ENCODE measurements at places on chromosomes 4 and X.

DNA sequence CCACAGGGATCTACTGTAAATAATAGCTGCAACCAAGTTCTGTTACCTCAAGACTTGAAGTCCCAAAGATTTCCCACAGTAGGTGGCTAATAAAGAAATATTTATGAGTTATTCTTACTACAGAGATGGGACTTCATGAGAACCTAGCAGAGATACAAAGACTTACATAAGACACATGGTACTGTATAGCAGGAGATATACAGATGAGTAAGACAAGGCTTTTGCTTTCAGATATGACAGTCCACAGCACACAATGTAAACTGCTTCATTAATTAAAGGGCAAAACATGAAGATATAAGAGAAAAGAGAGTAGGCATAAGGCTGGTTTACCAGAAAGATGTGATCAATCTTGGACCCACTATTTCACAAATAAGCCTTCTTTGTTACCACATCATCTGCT is 6.6 kb downstream of the ANKRD17 start:
- no peak for DNase-seq

DNA sequence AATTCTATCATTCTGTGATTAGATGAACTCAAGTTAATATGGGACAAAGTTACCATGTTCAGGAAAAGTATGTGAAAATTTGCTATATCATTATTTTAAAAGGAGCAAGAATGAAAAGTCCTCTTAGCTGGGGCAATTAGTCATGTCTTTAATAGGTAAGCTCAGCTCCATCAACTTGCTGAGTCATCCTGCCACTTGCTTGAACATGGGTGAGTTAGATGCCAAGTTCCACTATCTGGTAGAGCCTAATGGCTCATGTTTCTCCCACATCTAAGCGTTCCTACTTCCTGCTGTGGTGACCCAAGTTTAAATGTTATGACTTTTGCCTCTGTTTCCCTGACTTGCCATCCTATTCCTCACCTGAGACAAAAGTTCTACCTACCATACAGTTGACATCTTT is 276.8 kb downstream of the ZNF674 start:
- no peak for DNase-seq

- DNase-seq: no peak
Measured at GRCh38 chr4:89356086-89356485, 48.5 kb upstream of the GPRIN3 start.

DNA sequence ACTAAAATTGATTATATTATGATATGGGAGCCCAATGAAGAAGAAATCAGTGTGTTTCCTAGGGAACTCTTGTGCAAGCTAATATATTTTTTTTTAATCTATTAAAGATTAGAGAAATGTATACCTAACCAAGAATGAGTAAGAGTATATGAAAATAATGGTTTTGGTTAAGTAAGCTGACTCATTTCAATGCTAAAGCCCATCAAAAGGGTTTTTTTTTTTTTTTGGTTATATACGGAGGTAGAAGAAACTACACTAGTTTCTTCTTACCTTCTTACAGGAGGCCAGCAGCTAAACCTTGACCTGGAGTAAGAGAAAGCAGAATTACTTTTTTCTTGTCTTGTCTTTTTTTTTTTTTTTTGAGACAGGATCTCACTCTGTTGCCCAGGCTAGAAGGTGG is 27.5 kb downstream of the RUFY3 start:
- no peak for DNase-seq

DNA sequence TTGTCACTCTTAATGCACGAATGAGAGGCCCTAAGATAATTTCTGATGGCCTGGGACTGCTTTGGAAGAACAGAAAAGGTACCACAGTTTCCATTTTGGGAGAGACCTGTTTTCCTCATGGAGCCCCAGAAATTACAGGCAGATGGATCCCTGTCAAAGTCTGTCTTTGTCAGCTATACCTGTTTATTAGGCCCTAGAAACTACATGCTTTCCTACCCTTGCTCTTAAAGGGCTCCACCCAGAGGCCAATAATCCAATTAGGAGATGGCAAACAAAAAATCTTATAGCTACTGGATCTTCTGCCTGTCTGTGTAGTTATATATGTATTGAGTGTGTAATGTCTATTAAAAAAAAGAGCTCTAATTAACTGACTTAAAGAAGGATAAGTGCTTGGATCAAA is 141.3 kb downstream of the NR3C2 start:
- DNase-seq: no peak

DNA sequence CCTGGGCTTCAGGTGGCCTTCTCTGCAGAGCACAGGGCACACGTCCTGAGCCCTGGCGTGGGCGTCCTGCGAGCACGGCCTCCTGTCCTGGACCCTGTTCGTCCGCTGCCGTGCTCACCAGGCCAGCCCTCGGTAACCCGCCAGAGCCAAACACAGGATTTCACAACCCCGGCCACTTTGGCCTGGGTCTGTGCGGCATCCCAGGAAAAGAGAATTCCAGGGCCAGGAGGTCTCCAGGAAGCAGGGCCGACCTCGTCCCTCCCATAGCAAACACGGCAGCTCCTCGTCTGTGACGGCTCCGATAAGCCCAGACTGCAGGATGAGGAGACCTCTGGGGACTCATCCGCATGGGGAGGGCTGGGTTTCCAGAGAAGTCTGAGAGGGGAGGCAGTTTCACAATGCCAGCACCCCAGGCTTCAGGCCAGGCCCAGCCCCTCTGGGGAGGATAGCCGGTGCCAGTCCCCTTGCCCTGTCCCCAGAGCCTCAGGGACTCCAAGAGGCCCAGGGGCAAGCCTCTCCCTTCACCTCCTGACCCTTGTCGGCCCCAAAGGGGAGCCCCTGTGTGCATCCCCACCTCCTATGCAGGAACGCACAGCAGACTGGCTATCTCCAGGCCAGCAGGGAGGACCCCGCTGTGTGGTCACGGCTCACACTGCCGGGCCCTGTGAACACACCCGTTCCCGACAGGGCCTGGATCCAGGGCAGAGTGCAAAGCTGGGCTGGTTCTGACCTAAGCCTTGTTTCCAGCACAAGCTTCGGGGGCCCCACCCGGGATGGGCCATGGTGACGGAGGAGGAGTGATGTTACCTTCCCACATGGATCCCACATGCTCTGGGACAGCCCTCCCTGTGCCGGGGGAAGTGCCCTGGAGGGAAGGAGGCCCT is 22.3 kb upstream of the HTRA3 start:
- DNase-seq: no peak

DNA sequence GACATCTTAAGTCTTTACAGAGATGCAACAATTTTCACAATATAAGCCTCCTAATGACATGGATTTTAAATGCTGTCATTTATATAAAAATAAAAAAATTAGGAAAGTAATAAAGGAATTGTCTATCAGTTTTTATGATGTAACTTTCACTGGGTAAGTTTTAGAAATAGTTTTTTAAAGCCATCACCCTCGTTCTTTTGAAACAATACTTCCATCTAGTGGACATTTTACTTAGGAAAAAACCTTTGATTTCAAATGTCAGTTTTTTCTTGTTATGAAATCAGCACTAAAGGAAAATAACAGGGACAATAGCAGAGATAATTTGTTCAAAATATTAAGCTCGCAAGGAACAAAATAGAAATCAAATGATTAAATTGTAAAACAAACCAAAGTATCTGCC is 24.3 kb upstream of the NDNF start:
- DNase-seq: no peak

GRCh38 chr4:119053245-119053644 is 82.4 kb upstream of the MYOZ2 start:
- DNase-seq: no peak

DNA sequence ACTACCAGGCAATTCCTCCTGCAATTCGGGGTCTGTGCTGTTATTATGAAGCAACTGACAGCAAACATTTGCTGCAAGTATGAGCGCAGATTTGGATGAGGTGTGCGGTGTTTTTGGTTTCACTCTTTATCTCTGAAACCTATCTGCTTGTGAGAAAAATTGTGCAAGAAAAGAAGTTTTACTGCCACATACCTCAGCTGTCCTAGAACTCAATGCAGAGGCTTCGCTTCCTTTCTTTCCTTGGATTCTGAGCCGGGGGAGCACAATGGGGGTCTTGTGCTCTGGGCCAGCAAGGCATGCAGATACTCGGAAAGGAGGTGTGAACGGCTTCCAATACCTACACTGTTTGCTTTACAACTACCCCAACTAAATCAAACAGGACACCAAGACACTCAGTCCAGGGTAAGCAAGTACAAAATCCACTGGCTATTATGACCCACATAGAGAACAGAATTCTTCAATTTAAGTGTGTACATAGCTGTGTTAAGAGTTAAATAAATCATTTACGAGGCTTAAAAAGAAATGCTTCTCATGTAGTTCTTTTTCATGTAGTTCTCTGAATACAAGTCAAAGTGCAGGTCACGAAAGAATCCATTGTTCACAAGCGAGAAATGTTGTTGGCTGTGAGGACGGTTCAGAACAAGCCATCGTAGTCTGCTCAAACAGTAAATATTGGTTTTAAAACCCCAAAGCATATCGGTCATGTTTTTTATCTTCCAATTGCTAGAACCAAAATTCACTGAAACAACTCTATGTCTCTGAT is 1.1 kb downstream of the SORBS2 start:
- DNase-seq: no peak

GRCh38 chr4:13329963-13330362 is 154.2 kb downstream of the RAB28 start:
- no peak for DNase-seq

DNA sequence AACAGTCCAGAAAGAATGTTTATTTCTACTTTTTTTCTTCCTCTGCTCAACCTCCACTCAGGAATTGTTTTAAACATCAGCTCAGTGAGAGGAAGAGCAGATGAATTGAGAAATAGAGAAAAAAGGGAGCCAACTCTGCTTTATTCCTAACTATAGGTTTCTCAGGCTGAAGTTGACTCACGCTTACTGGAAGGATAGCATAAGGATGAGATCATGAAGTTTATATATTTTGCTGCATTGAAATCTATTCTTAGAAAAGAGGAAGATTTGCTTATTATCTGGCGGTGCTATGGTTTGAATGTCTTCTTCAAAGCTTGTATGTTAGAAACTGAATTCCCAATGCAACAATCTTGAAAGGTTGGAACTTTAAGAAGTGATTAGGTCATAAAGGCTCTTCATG is 1673.4 kb upstream of the PCDH7 start:
- DNase-seq: no peak

GRCh38 chrX:93322110-93322509 is 351.3 kb downstream of the NAP1L3 start:
- DNase-seq: no peak

DNA sequence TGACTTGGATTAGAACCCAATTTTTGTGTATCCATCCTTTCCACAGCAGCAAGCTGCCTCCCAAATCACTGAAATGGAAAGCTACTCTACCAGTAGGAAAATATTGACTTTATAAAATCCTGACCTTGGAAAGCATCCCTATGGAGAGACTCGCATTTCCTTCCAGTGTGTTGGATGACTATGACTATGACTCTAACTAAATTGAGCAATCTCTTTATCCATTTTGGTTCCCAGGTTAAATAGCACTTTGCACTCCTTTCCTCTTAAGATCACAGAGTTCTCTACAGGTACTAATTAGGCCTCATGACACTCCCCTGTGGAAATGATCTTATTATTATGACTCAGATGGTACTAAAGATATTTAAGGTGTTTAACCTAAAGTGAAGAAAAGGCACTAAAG is 431.8 kb downstream of the PPARGC1A start:
- DNase-seq: no peak

GRCh38 chrX:55109306-55109705 is 20.5 kb downstream of the PAGE2 start:
- DNase-seq: no peak

DNA sequence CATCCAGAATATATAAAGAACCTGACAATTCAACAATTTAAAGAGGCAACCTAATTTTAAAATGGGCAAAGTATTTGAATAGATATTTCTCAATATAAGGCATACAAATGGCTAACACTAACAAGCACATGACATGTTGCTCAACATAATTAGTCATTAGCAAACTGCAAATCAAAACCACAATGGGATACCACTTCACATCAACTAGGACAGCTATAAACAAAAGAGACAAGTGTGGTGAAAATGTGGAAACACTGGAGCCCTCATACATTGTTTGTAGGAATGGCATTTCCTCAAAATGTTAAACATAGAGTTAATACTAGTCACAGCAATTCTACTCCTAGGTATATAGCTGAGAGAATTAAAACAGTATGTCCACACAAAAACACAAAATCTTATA is 96.7 kb downstream of the CORIN start:
- no peak for DNase-seq

DNA sequence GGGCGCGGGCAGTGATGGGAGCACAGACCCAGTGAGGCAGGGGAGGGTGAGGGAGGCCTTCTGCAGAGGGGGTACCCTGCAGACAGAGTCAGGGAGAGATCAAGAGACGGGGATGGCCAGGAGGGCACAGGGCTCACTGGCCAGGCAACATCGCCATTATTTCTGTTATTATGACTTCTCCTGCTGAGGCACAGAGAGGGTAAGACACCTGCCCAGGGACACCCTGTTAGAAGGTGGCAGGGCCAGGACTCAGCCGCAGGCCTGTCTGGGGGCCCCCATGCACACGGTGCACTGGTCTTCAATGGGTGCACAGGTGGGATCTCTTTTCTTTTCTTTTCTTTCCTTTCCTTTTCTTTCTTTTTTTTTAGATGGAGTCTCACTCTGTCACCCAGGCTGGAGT is 15.8 kb downstream of the BLOC1S4 start:
- no peak for DNase-seq

DNA sequence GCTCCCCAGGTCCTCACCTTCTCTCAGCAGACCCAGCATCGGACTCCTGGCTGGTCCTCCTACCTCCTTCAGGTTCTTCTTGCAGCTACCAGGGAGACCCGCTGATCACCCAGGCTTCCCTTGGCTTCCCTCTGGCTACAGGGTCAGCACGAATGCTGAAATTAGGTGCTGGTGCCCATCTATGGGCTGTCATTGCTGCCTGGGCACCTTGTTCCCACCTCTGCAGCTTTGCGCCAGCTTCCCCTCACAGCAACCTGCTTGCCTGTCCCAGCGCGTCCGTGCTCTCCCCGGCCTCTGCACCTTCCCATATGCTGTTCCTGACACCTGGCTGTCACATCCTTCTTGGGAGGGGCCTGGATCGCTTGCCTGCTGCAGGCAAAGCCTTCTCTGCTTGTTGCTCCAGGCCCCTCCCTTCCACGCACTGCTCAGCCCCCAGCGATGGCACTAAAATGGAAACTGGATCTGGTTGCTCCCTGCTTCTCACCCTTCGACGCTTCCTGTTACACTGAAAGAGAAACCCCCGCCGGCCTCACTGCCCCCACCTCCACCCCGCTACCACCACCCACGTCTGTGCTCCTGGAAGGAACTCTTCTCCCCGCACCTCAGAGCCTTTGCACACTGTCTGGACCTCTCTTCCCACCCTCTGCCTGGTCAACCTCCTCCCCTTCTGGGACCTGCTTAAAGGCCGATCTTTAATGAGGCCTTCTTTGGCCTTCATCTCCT is 22.2 kb downstream of the C4orf50 start:
- no peak for DNase-seq

Data from stimulated activated CD4-positive, alpha-beta T cell treated with anti-CD3 and anti-CD28 coated beads, Interleukin-12 subunit alpha, Interleukin-12 subunit beta, amount 100 ng/mL, for 4 hours (primary cell).